ENCODE measurements at places on chromosomes 1 and 21.

GRCh38 chr1:222618880-222619596 lies 1.1 kb downstream of the MIA3 start:
- no peak for DNase-seq

GRCh38 chr1:220572416-220572815 lies 44.5 kb downstream of the MARK1 start:
- no peak for DNase-seq

DNA sequence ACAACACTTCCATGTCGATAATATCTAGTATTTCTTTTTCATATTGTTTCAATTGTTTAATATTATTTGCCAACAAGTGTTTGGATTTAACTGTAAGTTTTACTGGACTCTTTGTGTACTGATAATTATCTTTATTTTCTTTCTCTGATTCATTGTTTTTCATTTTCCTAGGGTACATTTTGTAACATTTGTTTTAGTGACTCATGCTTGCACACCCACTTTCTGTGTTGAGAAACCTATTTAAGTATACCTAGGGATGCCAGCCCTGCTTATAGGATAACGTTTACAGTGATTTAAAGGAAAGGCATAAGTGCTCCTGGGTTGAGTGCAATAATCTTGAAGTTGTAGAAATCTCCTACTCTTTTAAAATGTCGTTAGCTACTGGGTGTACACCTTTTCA lies 1386.0 kb upstream of the ADGRL4 start:
- no peak for DNase-seq

GRCh38 chr1:159122005-159122621 lies 45.5 kb upstream of the AIM2 start:
- DNase-seq, result no peak

DNA sequence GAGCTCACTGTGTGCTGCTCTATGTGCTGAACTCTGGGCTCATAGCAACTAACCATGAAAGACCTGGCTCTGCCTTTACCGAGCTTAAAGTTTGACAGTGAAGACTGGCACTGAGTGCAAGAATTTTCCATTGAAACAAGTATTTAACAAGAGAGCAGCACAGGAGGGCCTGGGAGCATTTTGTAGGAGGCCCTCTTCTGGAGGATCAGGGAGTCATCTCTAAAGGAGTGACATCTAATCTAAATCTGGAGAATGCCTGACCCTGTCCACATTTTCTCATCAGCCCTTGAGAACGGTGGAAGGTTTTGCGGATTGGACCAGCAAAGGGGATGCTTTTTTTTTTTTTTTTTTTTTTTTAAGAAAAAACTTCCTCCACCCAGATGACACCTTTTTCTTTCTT lies 150.8 kb downstream of the ROR1 start:
- no peak for DNase-seq

GRCh38 chr1:154512760-154513159 lies 10.5 kb upstream of the SHE start:
- DNase-seq, result no peak

DNA sequence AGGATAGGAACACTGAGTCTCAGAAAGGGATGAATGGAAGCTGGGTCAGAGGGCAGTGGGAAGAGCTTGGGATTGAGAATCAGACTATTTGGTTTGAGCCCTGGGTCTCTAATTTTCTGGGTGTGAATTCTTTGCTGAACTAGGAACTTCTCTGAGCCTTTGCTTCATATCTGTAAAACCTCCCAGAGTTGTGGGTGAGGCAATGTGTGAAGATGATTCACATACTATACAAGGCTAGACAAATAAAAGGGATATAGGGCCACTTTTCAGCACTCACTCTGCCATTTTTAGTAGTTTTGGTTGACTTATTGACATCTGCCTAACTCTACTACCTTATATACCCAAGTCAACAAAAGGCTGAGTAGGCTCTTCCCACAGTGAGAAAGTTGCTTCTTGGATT lies 77.7 kb upstream of the JUN start:
- no peak for DNase-seq

DNA sequence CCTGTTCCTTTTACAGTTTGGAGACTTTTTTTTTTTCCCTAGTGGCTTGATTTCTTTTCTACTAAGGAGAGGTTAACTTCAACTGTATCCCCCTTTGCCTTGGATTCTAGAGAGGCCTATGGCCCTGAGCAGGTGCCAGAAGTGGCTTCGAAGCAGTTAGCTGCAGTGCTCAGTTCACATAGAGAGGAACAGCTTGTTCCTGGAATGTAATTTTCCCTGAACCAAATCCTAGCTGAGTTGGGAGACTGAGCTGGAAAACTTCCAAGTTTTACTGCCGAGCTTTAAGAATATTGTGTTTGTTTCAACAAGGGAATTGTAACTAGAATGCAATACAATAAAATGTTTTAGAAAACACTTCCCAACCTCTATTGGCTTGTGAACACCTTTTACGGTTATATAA lies 17.5 kb downstream of the RD3 start:
- DNase-seq, result no peak

DNA sequence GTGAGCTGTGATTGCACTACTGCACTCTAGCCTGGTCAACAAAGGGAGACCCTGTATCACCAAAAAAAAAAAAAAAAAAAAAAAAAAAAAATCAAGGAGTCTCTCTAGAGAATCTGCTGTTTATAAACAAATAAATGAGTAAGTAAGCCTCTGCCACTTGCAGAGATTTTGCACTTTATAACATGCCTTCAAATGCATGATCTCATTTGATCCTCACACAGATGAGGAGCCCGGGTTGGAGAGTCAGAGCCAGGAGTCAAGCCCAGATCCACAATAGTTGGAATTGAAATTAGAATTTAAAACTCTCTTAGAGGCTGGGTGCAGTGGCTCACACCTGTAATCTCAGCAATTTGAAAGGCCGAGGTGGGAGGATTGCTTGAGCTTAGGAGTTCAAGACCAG lies 4.0 kb downstream of the PRELP start:
- no peak for DNase-seq

DNA sequence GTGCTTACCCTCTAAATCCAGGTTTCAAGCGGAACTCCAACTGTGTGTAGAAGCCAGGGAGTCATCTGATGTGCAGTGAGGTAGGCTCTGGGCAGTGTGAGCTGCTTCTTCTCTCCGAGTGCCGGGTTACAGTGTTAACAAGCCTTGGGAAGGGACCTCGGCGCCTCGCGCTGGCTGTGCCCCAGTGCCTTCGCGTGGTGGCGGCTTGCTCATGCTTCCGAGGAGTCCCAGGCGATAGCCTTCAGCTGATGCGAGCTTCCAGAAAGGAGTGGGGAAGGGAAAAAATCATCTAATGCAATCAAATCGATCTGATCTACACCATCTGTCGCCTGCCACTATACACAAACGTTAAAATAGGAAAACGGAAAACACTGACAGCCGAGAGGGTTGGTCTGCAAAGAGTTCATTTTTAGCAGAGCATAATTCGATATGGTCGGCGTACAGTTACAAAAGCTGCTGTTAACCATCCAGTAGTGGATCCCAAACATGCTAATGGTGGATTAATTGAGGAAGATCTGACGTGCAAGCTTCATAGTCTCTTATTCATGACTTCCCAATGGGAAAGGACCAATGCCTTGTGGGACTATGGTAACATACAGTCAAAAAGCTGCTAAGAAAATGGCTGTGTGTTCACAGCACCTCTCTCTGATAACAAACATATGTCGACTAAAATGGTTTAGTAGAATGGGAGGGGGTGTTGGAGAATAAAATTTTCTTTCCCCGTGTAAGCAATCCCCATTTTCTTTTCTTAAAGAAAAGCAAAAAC lies 128.7 kb upstream of the DPYD start:
- DNase-seq, result no peak

GRCh38 chr1:216047811-216048572 lies 375.3 kb downstream of the USH2A start:
- DNase-seq, result no peak

DNA sequence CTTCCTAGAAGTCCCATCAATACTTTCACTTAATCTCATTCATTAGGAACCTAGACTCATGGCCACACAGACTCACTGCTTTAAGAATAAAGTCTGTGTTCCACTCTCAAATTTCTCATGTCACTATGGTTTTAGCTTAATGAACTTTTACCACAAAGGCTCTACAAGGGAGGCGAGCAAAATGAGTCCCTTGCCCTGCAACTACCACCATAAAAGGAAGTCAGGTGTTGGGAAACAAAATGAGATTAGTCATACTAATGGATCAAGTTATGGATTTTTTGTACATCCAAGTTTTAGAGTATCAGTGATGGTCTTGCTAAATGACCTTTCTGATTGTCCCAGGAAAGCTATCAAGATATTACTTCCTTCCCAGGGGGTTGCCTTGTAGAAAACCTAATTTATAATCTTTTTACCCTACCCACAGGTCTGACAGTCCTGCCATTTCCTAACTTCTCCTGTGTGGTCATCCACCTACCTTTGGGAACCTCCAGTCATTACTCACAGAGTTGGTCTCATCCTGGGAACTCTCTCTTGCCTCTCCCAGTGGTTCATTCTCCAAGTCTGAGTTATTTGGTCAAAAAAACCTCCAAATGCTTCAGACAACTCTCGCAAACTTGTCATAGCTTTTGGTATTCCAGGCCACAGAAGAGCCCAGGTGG lies 51.8 kb upstream of the SLC16A1 start:
- DNase-seq, result no peak

DNA sequence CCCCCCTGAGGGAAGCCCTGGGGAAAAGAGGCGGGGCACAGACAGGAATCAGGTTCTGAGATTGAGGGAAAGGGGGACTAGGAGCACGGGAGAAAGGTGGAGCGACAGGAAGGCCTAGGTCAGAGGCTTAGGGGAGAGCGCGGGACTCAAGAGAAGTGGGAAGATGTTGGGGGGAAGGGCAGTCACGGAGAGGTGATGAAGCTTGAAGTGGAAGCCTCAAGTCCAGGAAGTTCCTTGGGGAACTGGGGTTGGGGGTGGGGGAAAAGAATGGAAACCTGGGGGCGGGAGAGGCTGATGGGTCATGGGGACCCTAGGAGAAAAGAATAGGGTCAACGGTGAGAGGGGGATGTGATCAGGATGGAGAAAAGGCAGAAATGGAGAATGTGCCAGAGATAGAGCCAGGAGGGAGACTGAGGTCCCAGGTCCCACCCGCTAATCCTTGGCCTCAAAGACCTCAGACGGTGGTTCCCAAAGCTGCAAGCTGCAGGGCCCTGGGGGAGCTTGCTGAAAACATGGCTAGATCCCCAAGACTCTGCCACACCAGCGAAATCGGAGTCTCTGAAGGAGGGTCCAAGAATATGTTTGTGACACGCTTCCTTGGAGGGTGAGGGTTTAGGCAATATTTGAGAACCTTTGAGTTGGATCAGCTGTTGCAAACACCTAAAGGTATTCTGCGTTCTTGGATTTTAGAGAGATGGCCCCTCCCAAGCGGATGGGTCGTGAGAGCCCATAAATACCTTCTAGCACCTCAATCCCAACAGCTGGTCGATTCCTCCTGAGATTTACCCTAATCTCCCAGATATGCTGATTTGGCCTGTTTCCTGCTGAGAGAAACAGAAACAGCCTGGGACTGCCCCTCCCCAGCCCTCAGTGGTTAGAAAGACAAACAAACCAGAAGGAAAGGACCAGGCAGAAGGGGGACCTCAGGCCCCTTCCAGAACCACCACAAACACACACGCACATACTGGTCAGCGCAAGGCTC lies 3.6 kb downstream of the C1orf232 start:
- no peak for DNase-seq

DNA sequence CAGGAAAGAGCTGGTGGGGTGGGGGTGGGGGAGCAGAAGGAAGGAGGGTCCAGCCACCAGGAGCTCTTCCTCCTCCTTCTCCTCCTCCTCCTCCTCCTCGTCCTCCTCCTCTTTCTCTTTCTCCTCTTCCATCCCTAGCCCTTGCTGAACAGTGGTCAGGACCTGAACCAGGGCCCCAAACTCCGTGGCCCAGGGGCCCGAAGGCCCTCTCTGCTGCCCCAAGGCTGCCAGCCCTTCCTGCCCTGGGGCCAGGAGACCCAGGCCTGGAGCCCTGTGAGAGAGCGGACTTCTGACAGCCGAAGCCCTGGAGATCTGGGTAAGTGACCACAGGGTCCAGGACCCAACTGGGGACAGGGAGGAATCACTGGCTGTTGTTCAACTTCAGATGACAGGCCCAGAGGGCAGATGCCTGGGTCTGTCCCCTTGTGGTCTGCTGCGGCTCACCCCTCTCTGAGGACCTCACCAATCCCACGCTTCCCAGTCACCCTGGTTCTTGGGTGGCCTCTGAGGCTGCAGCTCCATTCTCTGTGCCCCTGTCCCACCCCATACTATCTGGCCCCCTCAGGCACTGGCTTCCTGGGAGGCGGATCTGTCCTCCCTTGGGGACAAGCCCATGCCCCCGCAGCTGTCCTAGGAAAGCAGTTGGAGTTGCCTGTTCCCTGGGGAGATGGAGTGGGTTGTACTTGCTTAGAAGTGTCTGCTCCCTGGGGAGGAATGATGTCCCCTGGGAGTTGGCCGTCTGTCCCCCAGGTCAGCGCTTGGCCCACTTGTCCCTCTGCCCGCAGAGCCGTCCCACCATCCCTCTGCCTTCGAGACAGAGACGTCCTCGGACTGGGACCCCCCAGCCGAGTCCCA lies 51.8 kb downstream of the VWA5B1 start:
- no peak for DNase-seq

DNA sequence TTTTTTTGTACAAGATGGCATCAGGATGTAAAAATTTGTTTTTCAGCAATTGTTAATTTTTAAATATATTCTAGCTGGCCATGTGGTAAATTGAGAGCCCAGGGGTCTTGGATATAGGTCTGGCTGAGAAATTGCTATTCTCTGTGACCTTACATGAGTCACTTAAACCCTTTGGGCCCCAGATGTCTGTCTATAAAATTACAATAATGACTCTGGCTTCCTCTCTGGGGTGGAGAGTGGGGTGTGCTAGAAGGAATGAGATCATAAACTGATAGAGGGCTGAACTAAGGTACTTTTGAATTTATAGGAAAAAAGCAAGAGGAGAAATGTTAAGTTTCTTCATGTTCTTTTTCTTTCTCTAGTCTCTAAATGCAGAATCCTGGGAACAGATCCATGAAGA lies 12.4 kb upstream of the TCHH start:
- DNase-seq, result no peak

- no peak for DNase-seq
Measured at GRCh38 chr21:42247716-42248115, 28.8 kb downstream of the ABCG1 start.

DNA sequence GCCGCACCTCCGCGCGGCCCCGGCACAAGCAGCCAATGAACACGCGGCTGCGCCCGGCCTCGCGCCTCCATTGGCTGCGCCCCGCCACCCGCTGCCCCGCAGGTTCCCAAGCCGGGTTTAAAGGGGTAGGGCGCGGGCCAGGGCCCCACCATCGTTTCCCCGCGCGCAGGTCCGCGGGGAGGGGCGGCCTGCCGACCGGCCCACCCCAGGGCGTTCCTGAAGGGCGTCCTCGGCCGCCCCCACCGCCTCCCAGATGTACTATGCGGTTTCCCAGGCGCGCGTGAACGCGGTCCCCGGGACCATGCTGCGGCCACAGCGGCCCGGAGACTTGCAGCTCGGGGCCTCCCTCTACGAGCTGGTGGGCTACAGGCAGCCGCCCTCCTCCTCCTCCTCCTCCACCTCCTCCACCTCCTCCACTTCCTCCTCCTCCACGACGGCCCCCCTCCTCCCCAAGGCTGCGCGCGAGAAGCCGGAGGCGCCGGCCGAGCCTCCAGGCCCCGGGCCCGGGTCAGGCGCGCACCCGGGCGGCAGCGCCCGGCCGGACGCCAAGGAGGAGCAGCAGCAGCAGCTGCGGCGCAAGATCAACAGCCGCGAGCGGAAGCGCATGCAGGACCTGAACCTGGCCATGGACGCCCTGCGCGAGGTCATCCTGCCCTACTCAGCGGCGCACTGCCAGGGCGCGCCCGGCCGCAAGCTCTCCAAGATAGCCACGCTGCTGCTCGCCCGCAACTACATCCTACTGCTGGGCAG lies at the start of gene OLIG1:
OLIG1 (plus strand) TSS at position 148 of the 750 bp plus-strand sequence; CDS start at position 254, 106 bp downstream.
- DNase-seq, result no peak
